ENCODE measurements at places on chromosomes 3 and 15. TPM values are rescaled to one million over a fixed set of nuclear protein-coding genes. Genes with fewer than 3 reads are reported as not detected.
A peak's percentile ranks its signal among the peaks of the same experiment; 100 is the strongest.

- no peaks in the 10 kb centered on the region for H3K27me3 ChIP-seq
- H3K36me3 ChIP-seq = no peaks in the 10 kb centered on the region
- DNase-seq = no peak
These were observed 27.6 kb upstream of the CDCP1 start for GRCh38 chr3:45173776-45174175.

WDR93 gene
- 0.17 TPM for total RNA-seq

RETNLB gene
- total RNA-seq = not detected

DNA sequence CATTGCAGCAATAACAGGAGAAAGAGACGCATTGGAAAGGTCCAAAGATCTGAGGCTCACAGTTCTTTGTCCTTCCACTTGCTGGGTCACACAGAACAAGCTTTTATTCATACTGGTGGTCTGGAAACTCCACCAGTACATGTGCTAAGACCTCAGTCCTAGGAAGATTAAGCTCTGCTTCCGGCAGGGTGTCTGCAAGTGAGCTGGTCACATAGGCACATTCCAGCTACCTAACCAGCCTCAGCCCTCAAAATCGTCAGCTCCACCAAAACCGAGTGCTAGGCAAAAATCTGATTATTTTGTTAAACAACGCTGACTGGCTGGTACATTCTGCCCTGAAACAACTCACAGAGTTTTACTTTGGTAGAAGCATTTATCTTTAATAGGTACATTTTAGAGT lies 2.2 kb downstream of the ZBED2 start:
- no peak overlapping the region for H3K4me3 ChIP-seq
- no peaks in the 10 kb centered on the region for H3K4me1 ChIP-seq
- no peaks in the 10 kb centered on the region for H3K27me3 ChIP-seq
- no peaks in the 10 kb centered on the region for H3K36me3 ChIP-seq
- no peak overlapping the region for H3K27ac ChIP-seq

DNA sequence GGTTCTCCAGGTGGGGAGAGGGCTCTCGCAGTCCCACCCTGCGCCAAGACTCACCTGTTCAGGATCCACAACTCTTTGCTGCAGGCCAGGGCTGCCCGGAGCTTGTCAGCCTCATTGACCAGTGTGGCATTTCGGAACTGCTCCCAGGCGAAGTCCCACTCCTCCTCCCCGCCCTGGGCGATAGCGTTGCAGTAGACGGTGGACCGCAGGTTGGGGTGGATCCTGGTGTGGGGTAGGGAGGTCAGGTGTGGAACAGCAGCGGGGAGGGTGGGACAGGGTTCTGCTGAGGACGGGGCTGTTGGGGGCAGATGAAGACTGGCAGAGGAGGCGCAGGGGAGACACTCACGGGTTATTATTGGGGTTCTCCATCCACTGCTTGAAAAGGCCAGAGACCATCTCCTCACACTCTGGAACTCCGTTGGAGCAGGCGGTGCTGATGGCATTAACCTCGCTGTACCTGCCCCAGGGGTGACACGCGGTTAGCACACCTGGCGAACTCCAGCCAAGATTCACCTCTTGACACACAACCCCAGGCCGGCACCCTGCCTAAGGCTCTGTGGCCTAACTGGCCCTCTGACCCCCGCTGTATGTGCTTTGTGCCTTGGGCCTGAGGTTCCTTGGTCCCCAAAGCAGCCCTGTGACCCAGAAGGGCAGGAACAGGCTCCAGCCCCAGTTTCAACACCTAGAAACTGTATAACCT lies 16.1 kb downstream of the MESP2 start:
- H3K4me3 ChIP-seq = no peak overlapping the region
- no peaks in the 10 kb centered on the region for H3K4me1 ChIP-seq
- H3K27ac ChIP-seq = no peak overlapping the region
- H3K27me3 ChIP-seq = no peaks in the 10 kb centered on the region
- no peak for DNase-seq
- H3K36me3 ChIP-seq = no peaks in the 10 kb centered on the region

DNA sequence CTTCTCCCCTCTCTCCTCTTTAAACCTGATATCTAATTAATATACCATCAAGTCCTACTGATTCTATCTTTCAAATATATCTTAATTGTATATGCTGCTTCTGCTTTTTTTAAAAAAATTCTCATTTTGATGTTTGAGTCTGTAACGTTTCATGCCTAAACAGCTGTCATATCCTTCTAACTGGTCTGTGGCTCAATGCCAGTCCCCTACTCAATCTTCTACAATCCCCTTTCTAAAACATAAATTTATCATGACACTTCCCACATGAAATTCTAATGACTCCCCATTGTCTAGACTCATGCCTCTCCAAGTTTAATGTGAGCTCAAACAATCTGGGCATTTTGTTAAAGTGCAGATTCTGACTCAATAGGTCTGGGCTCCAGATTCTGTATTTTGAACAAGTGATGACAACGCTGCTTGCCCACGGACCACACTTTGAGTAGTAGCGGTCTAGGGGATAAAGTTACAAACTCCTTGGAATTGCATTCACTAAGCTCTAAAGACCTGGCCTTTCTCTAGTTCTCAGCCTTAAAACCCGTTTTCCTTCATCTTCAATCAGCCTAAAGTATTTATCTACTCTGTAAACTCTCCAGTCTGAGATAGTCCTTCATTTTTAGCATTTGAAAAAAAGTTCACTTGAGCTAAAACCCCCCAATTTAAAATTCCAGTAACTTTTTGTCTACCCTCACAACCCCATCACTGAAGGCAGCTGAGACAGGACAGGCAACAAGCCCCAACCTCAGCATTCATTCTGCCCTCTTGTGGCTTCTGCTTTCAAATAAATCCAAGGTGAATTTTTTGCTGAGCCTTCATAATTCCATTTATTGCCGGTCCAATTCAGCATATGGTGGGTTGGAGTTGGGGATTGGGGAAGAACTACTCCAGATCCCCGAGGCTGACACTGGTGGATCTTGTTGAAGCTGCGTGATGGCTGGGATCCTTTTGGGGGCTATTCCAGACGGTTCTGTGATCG lies 88.1 kb upstream of the THRB start:
- DNase-seq = no peak
- no peak overlapping the region for H3K4me3 ChIP-seq
- no peaks in the 10 kb centered on the region for H3K27me3 ChIP-seq
- no peaks in the 10 kb centered on the region for H3K36me3 ChIP-seq
- no peak overlapping the region for H3K27ac ChIP-seq

DNA sequence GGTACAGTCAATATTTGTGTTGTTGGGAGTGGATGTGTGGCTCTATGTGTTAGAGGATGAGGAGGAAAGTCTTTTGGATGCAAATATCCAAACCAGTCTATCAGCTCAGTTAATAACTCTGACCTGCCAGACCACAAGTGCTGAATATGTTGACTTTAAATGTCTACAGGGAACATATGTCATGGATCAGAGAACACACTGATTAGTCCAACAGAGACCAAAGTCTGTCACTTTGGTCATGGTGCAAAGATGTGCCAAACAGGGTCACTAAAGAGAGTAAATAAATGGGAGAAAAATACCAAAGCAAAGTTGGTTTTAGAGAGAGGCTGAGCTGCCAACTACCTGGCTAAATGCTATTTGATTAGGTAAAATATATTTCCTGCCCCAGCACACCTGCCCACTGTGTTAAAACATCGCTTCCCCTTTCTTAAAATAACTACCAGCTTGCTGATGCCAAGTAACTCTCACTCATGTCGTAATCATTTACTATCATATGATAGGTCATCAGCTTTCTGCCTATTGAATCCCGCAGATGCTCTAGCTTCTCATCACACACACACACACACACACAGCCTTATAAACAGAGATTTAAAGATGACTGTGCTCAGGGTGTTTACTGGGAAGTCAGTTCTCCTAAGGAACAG lies 173.3 kb downstream of the PDZRN3 start:
- no peaks in the 10 kb centered on the region for H3K27me3 ChIP-seq
- no peak overlapping the region for H3K4me3 ChIP-seq
- DNase-seq = no peak
- H3K4me1 ChIP-seq = peaks cover 43% of the 10 kb centered on the region
- no peaks in the 10 kb centered on the region for H3K36me3 ChIP-seq

ACVR2B gene
- 5.8 TPM for total RNA-seq

GOLGA6B gene
- not detected for total RNA-seq

- H3K4me3 ChIP-seq = no peak overlapping the region
- H3K4me1 ChIP-seq = no peaks in the 10 kb centered on the region
These were observed 9.2 kb downstream of the TBC1D5 start for GRCh38 chr3:17733215-17733614.

- DNase-seq = no peak
- no peaks in the 10 kb centered on the region for H3K36me3 ChIP-seq
- no peaks in the 10 kb centered on the region for H3K4me1 ChIP-seq
- no peak overlapping the region for H3K4me3 ChIP-seq
- H3K27ac ChIP-seq = no peak overlapping the region
These were observed 14.6 kb downstream of the PLSCR5 start for GRCh38 chr3:146590521-146590920.

DNA sequence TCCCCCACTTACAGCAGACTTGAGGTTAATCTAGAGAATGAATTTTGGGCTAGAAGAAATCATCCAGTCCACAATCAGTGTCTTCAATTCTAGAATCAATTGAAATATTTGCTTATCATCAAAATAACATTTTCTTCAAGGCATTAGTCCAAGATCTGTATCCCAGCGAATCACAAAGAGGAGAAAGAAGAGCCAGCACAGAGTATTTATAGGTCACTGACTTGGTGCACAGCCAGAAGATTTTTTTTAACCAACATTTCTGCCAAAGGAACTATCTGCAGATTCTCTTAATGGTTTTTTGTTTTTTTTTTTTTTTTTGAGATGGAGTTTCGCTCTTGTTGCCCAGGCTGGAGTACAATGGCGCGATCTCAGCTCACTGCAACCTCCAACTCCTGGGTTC lies 178.2 kb downstream of the TNIK start:
- peaks cover 61% of the 10 kb centered on the region for H3K4me1 ChIP-seq
- no peak for DNase-seq
- H3K27ac ChIP-seq = peak overlapping the region; percentile 75
- H3K4me3 ChIP-seq = peak overlapping the region; percentile 26

STRIT1 gene
- total RNA-seq = not detected

DNA sequence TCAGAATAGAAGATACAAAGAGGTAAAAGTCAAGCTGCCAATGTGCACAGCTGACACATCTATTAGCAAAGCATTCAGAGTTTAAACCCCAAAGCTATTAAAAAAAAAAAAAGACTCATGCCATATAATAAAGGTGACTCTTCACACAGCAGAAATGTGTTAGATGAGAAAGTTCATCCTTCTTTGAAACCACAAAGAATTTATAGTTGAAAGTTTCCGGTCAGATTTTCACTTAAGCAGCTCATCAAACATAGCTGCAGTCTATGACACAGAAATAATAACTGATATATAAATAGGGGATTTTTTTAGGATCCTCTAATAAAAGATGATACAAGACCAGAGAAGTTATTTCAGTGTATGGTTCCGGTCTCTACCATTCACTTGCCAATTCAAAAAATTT lies 76.6 kb downstream of the WWTR1 start:
- H3K4me1 ChIP-seq = peaks cover 99% of the 10 kb centered on the region
- DNase-seq = no peak
- peak overlapping the region; percentile 44 for H3K27ac ChIP-seq
- H3K27me3 ChIP-seq = no peaks in the 10 kb centered on the region
- no peak overlapping the region for H3K4me3 ChIP-seq
- H3K36me3 ChIP-seq = no peaks in the 10 kb centered on the region

DNA sequence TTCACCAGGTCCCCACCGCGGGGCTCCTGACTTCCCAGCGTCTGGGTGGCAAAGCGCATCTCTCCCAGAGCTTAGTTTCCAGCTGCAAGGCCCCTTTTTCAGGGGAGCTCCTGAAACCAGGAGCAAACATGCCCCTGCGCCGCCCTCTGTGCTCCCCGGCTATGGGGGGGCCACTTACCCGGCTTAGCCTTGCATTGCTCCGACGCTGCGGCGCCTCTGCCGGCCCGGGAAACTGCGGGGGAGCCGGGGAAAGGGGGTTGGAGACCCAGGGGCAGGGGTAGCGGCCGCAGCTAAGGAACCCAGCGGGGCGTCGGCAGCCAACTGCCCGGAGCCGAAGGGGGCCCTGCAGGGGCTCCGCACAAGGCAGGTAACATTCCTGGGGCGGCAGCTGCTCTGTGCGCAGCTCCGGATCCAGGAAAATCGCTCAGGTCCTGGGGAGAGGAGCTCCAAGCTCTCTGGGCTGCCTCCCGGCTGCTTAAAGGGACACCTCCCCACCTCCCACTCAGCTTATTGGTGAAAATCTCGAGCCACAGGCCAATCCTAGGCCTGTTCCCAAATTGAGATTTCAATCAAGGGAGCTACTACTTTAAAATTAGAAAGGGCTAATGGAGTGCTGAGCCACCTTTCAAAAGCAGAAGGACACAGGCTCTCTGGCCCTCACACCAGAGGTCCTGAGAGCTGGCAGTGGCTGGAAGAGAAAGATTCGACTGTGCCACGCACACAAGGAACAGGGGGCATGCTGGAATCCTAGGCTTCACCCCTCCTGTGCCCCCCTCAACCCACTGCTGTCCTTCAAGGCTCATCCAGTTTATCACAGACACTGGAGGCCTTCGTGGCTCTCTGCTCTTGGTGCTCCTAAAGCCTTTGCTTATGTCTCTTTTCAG lies 42.7 kb upstream of the PRICKLE2 start:
- H3K36me3 ChIP-seq = no peaks in the 10 kb centered on the region
- H3K27me3 ChIP-seq = no peaks in the 10 kb centered on the region
- H3K27ac ChIP-seq = peak overlapping the region; percentile 96
- H3K4me1 ChIP-seq = peaks cover 40% of the 10 kb centered on the region

KPNA4 gene
- 54.0 TPM for total RNA-seq

SCN11A gene
- 0.42 TPM for total RNA-seq

DNA sequence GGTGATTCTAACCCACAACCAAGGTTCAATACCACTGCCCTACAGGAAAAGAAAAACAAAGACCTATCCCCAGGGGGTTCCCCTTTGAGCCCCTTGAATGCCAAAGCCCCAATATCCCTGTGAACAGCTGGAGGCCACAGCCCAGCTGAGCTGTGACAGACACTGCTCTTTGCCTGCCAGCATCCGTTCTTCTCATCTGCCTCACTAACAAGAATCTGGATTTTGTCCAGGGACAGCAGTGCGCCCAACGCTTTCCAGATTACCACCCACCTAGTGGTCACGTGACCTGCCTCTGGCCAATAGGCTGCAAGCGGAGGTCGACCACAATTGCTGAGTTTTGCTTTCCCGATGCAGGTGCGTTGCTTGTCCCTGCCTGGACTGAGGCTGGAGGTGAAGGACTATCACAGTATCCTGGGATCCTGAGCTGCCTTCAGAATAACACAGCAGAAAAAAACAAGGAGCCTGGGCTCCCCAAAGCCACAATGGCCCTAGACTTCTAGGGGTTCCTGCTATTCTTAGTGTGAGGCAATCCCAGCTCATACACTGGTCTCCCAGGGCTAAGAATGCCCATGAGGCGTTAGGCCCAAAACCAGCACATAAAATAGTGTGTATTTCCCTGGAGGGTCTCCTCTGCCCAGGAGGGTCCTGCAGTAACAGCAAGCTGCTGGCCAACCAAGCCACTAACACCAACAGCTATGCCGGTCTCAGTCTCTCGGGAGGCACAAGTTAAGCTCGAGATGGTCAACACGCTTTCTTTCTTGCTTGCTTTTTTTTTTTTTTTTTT lies 13.8 kb downstream of the BDH1 start:
- H3K36me3 ChIP-seq = no peaks in the 10 kb centered on the region
- H3K27me3 ChIP-seq = no peaks in the 10 kb centered on the region
- peak overlapping the region; percentile 8 for H3K4me3 ChIP-seq
- no peak overlapping the region for H3K27ac ChIP-seq

- peaks cover 24% of the 10 kb centered on the region for H3K4me1 ChIP-seq
- no peak overlapping the region for H3K27ac ChIP-seq
- no peak for DNase-seq
- no peaks in the 10 kb centered on the region for H3K36me3 ChIP-seq
- H3K27me3 ChIP-seq = peaks cover 47% of the 10 kb centered on the region
These were observed 132.9 kb downstream of the TPRA1 start for GRCh38 chr3:127457546-127458145.
